ENCODE measurements at places on chromosomes 2 and 18. TPM values are rescaled to one million over a fixed set of nuclear protein-coding genes. Genes with fewer than 3 reads are reported as not detected.

AQP4 gene
- total RNA-seq, result not detected

ALPI gene
- 0.71 TPM for total RNA-seq

RNF144A gene
- total RNA-seq, result 22.2 TPM

LRRC30 gene
- total RNA-seq, result not detected

Data from mesenteric fat pad (tissue), 1 donor.